Thoracic aorta (tissue), 2 donors: ENCODE measurements at places on chromosomes 1 and 21. TPM values are rescaled to one million over a fixed set of nuclear protein-coding genes. Genes with fewer than 3 reads are reported as not detected.

DNA sequence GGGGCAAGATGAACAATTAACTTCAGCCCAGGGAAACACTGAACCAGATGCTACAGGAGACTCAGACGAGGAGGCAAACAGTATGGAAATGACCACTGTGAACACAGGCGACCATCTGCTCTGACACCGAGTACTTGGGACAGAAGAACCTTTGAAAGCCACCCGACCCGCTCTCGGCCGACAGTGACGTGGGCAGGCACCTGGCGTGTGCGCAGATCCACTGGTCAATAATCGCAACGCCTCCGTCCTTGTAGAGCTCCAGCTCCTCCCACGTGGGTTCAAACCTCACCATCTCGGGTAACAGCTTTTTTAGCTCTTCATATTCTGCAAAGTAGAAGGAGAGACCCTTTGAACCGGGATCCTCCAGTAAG is 20.3 kb downstream of the POFUT2 start:
- no peak for DNase-seq

Gene SIK1
- 6.3 TPM for total RNA-seq

DNA sequence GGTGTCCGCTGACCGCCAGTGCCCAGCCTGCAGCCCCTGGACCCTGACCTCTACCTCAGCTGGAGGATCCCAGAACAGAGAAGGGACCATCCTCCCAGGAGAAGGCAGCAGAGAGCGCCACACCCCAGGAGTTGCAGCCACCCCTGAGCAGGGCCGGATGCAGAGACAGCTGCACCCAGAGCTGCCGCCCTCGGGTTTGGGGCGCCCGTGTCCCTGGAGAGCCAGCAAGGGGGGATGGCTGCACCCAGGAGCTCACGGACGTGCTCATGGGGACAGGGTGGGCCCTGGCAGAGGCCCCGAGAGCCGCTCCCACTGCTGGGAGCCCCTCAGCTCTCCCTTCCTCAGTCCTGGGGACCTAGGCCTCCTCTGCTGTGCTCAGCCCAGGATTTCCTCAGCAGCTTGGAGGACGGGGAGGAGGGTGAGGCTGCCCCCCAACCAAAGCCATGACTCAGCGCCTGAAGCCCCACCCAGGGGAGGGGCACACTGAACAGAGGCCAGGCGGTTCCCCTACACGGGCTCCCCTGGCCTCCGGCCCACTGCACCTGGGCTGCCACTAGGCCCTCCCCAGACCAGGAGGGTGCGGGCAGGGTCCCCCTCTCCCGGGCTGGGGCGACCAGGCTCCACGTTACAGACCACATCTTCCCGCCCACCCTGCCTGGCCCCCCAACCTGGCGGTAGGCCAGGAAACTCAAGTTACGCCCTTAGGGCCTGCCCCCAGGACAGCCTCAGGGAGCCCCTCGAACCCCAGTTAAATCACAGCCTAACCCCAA is 2.2 kb downstream of the ACAP3 start:
- no peak for DNase-seq

DNA sequence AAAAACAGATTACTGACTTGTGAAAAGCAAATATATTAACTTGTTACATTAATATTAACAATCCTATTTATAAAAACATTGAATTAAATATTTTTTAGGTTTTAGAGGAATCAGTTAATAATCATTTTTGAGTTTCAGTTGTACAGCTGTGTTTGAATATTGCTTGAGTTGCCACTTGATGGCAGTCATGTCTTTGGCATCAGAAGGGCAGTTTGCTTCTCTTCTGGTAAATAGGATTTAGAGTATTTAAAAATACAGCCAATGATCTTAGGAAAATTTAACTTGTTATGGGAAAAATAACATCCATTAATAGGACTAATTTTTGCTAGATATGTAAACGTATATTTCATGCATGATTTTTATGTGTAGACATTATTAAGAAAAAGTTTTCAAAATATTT is 234.1 kb downstream of the NCAM2 start:
- no peak for DNase-seq
